AG09309 (cell line): ENCODE measurements at places on chromosomes 7 and 10.

GRCh38 chr7:158791107-158791506 is 38.2 kb downstream of the ESYT2 start:
- no peak for DNase-seq

GRCh38 chr7:111029574-111030251 is 61.2 kb upstream of the LRRN3 start:
- DNase-seq = no peak

DNA sequence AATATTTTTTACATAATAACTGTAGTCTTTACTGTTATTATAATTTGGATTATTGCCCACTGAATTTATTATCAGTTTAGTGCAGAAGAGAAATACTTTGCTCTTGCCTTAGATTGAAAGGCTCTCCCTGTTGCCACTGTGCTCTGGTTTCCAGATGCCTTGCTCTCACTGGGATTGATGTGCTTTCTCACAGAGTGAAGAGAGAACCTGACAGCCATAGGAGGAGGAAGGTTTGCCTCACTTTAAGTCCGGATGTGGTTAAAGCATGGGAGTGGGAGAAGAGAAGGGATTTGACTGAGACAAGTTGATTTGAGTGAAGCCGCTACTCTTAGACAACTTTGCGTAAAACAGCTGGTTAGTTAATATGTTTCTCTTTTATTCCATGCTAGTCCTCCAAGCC is 68.2 kb upstream of the RPA3 start:
- no peak for DNase-seq

DNA sequence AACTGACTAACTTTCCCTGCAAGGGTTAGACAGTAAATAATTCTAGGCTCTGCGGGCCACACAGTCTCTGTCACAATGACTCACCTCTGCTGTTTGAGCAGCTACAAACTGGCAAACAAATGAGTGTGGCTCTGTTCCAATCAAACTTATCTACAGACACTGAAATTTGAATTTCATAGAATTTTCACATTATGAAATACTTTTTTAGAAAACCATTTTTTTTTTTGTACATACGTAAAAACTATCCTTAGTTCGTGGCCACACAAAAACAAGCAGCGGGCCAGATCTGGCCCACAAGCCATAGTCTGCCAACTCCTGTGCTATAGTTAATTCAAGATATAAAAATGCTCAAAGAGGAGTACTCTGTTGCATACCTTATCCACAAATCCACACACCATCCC is 32.6 kb downstream of the PIP4K2A start:
- no peak for DNase-seq

GRCh38 chr7:24444666-24445440 is 128.4 kb upstream of the PALS2 start:
- no peak for DNase-seq

GRCh38 chr10:121312587-121312986 is 285.7 kb downstream of the FGFR2 start:
- DNase-seq = no peak

DNA sequence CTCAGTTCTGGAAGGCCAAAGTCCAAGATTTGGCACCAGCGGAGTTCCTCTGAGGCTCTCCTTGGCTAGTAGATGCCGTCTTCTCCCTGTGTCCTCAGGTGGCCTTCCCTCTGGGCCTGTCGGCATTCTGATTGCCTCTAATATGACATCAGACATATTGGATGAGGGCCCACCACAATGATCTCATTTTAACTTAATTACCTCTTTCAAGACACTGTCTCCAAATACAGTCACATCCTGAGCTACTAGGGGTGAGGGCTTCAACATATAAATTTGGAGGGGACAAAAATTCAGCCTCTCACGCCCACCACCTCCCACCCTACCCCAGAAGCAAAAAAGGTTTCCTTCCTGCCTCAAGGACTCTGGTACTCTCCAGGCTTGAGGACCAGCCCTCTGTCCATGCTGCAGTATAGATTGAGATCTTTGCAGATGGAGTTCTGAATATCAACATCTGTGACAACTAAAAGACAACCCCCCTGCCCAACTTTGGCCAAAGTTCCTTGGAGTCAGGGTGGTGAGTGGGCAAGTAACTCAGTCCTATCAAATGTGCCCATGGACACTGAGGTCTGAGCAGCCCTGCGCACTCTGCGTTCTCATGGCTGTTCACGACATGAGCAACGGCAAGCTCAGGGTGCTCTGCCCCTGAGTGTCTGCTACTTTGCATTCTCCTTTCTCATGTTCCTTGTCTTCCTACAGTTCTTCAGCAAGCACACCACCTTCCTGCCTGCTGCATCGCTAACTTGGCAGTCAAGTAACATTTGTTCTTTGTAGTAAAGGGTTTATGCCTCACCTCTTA is 11.5 kb downstream of the TMEM176B start:
- DNase-seq = no peak

- no peak for DNase-seq
Measured at GRCh38 chr10:70576803-70577517, 25.6 kb downstream of the PRF1 start.

- DNase-seq = no peak
Measured at GRCh38 chr7:150801946-150802771, 1.6 kb downstream of the TMEM176A start.

- no peak for DNase-seq
Measured at GRCh38 chr10:132094581-132095234, 29.0 kb downstream of the JAKMIP3 start.

- DNase-seq = peak; percentile 75
Measured at GRCh38 chr10:87547734-87548311, 43.1 kb downstream of the MINPP1 start.

GRCh38 chr10:31381766-31382316 is 62.8 kb downstream of the ZEB1 start:
- DNase-seq = no peak

- DNase-seq = no peak
Measured at GRCh38 chr10:74244097-74244685, 93.2 kb downstream of the ADK start.

DNA sequence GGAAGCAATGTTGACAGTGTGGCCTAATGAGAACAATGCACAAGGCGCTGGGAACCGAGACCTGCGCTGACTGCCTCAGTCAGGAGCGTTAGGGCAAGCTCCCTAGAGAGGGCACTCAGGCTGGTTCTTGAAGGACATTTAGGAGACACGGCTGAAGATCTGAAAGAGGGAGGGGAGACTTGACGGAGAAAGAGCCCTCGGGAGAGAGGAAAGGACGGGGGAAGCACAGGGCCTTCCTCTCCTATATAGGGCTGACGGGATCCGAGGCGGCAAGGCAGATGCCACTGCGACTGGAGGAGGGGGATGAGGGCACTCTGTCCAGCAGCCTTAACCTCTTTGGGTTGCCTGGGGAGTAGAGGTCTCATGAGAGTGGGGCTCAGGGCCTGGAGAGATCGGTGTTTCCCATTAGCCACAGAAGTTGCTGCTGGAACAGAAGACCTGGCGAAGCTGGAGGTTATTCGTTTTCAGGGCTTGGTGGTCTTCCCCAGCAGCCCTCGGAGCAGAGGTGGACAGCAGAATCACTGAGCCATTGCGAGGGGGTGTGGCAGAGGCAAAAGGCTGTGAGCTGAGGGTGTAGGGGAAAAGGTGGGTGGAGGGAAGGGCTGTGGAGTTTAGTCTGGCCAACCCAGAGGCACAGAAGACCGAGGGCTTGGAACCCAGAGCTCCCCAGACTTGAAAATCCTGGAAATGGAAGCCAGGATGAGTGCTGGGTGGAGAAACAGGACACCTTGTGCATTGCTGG is 36.0 kb downstream of the CLEC2L start:
- DNase-seq = no peak

DNA sequence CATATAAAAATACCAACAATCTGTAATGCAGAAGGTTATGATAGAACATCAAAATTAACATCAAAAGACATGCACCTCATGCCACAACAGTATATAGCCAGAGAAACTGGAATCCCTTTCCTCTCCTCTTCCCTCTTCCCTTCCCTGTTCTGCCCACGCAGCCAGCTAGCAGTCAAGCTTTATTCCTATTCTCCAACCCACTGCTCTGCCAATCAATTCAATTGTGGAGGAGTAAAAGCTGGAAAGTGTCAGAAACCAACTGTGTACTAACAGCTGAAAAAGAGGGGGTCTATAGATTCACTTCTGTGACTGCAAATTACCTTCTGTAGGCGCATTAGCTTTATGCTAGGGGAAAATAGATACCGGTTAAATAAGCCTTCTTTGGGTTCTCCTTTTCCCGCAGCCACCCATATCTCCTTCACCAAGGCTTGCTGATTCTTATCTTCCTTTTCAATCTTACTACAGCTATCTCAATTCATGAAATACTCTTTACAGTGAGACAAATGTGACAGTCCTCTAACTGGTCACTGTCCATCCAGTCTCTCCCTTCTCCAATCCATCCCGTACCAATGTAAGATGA is 16.3 kb downstream of the ABI1 start:
- DNase-seq = no peak

DNA sequence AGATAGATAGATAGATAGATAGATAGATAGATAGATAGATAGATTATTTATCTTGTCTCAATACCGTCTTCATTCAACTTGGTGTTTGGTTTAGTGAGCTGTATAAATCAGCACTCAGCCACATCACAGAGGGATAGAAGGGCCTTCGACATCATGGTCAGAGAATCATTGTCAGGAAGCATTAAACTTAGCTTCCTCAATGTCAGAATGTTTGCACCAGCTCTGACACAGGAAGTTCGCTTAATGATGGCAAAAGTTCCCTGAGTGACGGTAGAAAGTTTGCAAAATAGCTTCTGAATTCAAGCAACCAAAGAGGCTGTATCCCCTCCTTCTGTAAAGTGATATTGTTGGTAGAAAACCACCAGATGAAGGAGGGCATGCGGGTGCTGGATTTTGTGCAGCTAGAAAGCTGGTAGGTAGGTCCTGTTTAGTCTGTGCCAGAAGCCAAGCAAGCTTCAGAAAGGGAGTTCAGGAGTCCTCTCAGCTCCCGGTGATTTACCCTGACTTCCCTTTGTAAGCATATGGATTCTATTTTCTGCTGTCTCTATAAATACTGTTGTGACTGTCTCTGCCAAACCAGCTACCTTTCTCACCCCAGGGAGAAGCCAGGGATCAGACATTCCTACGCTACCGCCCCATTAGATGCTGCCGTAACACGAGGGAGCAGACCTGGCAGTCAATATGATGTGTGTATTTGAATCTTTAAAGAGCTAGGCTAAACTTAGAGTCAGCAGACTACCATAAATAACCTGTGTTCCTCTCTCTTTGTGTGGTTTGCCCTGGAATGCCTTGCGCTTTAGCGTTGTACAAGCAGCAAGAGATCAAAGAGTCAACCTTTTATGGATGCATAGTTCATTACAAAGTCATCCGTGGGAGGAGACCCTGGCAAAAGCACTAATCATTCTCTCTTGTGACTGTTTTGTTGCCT is 200.5 kb upstream of the KIAA1217 start:
- DNase-seq = no peak

GRCh38 chr7:123773481-123773880 is 24.7 kb upstream of the WASL start:
- DNase-seq = no peak

- no peak for DNase-seq
Measured at GRCh38 chr7:106723398-106723797, 62.4 kb upstream of the CCDC71L start.

DNA sequence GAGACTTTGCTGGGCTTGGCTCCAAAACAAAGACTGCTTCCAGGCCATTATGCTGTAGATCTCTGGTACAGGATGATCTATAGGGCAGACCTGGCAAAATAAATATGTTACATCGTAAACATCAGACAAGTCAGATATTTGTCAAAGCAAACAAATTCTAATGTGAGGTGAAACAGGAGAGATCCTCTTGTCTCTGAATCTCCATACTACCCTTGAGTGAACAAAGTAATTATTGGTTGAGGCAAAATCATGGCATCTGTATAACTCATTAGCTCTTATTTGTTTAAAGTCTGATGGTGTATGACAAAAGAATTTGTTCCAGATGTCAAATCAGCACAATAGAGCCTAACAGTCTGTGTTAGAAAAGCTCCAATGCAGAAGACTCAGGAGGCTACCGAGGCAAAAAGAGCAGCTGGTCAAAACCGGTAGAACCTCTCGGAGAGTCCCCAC is 1291.5 kb downstream of the TYW1 start:
- no peak for DNase-seq

DNA sequence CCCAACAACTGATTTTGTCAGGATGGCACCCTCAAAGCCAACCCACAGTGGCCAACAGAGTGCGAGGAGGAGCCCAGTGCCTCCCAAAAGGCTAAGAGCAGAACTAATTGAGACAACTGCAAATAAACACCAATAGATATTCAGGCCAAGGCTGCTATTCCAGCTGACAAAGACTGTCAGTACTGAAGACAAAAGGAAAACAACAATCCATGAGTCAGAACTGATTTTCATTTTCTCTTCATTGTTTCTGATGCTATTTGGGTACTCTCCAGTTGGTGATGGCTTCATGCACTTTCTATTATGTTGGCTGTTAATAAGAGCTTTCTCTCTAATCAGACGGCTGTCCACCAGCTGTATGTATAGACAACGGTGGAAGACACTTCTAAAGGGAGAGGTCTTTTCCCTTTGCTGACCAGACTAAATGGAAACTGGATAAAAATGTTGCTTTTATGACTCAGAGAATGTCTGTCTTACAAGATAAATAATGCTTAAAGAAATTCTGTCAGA is 515.9 kb downstream of the PARD3 start:
- no peak for DNase-seq

DNA sequence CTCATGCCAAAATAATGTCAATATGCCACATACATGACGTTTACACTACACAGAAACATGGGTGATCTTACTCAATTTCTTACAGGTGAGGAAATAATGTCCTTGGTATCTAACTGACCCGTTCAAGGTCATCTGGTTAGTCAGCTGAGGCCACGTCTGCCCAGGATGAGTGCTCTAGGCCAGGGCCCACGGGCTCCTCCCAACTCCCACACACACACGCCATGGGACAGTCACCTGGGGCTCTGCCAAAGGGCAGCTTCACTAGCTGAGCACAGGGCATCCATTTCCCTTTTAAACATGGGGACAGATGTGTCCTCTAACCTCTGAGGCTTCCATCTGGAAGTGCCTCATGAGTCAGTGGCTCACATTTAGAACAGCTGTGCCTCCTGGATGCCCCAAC is 123.9 kb downstream of the TNS3 start:
- peak; percentile 90 for DNase-seq

- DNase-seq = no peak
Measured at GRCh38 chr10:69225681-69226080, 5.5 kb downstream of the HKDC1 start.

DNA sequence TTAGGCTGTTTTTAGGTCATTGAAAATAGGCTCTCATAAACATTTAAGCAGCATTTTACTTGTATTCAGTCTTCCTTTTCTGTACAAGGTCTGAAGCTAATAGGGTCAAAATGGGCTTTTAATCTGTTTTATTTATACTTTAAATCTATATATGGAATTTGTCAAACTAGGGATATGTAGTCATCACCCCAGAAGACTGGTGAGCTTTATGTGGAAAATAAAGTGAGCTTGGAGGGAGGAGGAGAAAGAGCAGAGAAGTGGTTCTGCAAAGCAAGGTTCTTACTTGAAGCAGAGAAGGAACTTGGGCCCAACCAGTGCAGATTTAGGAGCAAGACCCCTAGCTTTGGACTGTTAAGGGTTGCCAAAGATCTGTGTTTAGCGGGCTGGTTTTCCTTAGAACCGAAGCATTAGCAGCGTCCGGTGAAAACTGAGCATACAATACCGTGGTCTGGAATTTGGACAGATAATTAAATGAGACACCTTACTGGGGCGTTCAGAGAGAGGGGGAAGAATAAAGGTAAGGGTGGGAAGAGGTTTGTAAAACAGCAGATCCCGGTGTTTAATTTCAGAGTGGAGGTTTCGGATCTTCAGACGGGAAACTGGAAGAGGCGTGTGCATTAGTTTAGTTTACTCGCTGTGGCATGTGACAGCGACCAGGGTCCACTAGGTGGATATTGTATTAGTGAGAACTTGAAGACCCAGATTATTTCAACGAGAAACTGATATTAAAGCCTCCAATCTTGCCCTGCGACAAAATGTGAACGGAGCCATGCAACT is 2.4 kb downstream of the BAMBI start:
- DNase-seq = no peak

GRCh38 chr7:158973440-158973839 is 117.1 kb downstream of the DYNC2I1 start:
- no peak for DNase-seq
